ENCODE measurements at places on chromosomes 4 and X. TPM values are rescaled to one million over a fixed set of nuclear protein-coding genes. Genes with fewer than 3 reads are reported as not detected.

The TMPRSS11A gene
- total RNA-seq: not detected

The SFRP2 gene
- total RNA-seq: not detected

The PFKFB1 gene
- 0.14 TPM for total RNA-seq

The FANCB gene
- total RNA-seq: 5.6 TPM

The CXCL11 gene
- total RNA-seq: not detected

The ZIC3 gene
- not detected for total RNA-seq

The HDX gene
- total RNA-seq: 1.7 TPM

The BGN gene
- not detected for total RNA-seq

The RAI2 gene
- total RNA-seq: not detected

The UGT2B10 gene
- not detected for total RNA-seq

The FAM241A gene
- total RNA-seq: 0.12 TPM

The GATA1 gene
- total RNA-seq: not detected

The IL1RAPL1 gene
- total RNA-seq: not detected

The TAF7L gene
- total RNA-seq: not detected

The ACOX3 gene
- total RNA-seq: 41.8 TPM

The AKAP4 gene
- not detected for total RNA-seq

The OTUD4 gene
- 15.6 TPM for total RNA-seq

The FAM9C gene
- not detected for total RNA-seq

The REPS2 gene
- 0.31 TPM for total RNA-seq

The SH3TC1 gene
- total RNA-seq: not detected

The SMARCA1 gene
- 60.7 TPM for total RNA-seq

The PLAC1 gene
- 0.47 TPM for total RNA-seq

The SMIM10 gene
- 0.43 TPM for total RNA-seq

The RAB41 gene
- not detected for total RNA-seq

The CT45A3 gene
- total RNA-seq: 1.7 TPM

The HPSE gene
- total RNA-seq: 1.3 TPM

The RASGEF1B gene
- not detected for total RNA-seq

The TLR2 gene
- not detected for total RNA-seq

The DGAT2L6 gene
- total RNA-seq: not detected

The BTC gene
- total RNA-seq: not detected

The NBDY gene
- 7.1 TPM for total RNA-seq

The RLIM gene
- total RNA-seq: 28.9 TPM

The MAGEA12 gene
- not detected for total RNA-seq

The RTL3 gene
- not detected for total RNA-seq

The CA5B gene
- 0.80 TPM for total RNA-seq

The RIBC1 gene
- 3.5 TPM for total RNA-seq

The PRRG3 gene
- not detected for total RNA-seq

The PSAPL1 gene
- not detected for total RNA-seq

The OTUD6A gene
- total RNA-seq: not detected

All from G401 (cell line).